Activated CD4-positive, alpha-beta T cell treated with anti-CD3 and anti-CD28 coated beads, Interleukin-2, amount 10 ng/mL, durations not matched to agents 24 days and 14 days (primary cell): ENCODE measurements at places on chromosomes 16 and 17. TPM values are rescaled to one million over a fixed set of nuclear protein-coding genes. Genes with fewer than 3 reads are reported as not detected.

GRCh38 chr17:31491376-31492131 lies 100.1 kb downstream of the RAB11FIP4 start:
- peak; percentile 64 for DNase-seq

DNA sequence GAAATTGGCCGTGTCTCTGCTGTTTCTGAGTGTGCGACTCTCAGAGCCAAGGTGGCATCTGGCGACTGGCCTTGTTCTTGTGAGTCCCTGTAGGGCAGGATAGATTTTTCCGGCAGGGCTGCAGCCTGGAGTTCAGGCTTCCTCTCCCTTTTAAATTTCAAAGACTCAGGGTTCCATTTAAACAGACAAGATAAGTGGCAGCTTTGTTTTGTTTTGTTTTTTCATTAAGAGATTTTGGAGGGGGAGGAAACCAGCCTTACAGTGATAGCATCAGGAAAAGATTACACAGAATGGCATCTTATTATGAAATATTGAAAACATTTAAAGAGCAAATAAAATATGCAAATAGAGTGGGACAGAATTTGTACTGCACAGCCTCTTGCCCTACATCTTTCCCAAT lies 151.3 kb downstream of the RPTOR start:
- DNase-seq = no peak

DNA sequence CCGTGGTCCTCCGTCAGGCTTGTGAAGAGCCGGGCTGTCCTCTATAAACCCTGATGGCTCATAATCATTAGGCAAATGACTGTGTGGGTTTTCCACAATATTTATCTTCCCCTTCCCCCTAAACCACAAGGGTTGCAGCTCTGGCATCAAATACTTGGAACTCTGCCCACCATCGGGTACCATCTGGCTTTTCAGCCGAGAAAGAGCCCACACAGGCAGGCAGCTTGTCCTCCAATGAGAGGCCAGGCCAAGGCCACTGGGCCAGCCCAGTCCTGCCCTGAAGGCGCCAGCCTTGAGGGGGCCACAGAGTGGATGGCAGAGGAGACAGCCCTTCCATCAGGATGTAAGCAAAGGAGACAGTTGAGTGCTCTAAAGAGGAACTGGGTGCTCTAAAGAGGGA lies 31.8 kb upstream of the NAT9 start:
- no peak for DNase-seq

- DNase-seq = no peak
Observed at GRCh38 chr17:31111183-31111582, 16.4 kb downstream of the NF1 start.

- peak; percentile 78 for DNase-seq
Observed at GRCh38 chr17:35170968-35171771, 23.0 kb downstream of the SLC35G3 start.

DNA sequence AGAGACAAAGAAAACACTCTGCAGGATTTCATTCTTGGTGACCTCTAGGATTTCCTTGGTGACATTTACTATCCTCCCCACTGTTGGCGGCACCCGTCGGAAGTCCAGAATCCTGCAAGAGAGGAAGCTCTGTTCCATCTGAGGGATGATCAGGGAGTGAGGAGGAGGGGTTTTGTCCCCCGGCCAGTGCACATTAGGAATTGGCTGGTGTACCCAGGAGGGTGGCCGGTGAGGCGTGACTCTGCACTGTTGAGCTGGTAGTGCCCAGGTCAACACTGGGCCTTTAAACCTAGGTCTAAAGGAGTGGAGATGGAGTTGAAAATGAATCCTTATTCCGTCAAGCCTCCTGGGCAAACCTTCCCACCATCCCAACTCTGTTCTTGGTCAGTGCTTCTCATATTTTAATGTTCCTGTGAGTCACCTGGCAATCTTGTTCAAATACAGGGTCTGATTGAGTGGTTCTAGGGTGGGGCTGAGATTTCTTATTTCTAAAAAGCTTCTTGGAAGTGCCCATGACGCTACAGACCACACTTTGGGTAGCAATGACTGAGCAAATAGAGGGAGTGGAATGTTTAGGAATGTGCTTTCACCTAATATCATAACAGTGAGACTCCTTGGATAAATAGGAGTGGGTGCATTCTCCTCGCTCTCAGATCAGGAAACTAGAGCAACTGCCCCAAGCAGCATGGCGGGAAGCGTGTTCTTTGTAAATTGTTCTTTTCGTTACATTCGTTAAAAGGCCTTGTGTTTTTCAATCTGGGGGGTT lies 30.7 kb downstream of the PRKAR1A start:
- DNase-seq = no peak

GRCh38 chr17:6066183-6066948 lies 3.8 kb upstream of the WSCD1 start:
- no peak for DNase-seq

DNA sequence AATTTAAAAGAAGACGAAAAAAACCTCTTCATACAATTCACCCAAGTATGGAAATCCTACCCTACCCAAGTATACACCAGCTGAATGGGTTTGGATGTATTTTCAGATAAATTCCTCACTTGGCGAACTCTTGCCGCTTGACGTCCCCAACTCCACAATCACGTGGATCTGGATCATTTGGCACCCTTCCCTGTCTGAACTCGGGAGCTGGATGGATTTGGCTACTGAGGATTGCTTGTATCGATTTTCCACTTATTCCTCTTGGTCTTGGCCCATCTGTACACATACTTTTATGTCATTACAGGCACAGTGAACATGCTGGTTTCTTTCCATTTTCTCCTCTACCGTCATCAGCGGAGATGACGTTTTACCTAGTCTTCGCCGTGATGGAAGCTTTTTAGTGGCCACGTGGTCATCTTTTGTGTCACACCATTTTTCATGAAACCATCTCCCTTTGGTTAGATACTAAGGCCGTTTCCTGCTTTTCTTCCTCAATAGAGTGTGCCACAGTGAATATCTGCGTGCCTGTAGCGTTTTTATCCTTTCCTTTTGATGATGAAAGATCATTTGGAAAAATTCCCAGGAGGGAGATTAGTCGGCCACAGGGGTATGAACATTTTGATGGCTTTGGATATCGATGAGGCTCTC lies 47.1 kb downstream of the CMIP start:
- DNase-seq = no peak

The OTOP2 gene
- total RNA-seq = not detected in 2 replicates

The RDM1 gene
- 2.6 and 2.9 TPM in 2 replicates for total RNA-seq

The KRTAP4-3 gene
- not detected in 2 replicates for total RNA-seq

The KRTAP4-9 gene
- not detected in 2 replicates for total RNA-seq

The TMIGD1 gene
- total RNA-seq = not detected in 2 replicates
